ENCODE measurements at places on chromosomes 2 and 18.
A peak's percentile ranks its signal among the peaks of the same experiment; 100 is the strongest.

DNA sequence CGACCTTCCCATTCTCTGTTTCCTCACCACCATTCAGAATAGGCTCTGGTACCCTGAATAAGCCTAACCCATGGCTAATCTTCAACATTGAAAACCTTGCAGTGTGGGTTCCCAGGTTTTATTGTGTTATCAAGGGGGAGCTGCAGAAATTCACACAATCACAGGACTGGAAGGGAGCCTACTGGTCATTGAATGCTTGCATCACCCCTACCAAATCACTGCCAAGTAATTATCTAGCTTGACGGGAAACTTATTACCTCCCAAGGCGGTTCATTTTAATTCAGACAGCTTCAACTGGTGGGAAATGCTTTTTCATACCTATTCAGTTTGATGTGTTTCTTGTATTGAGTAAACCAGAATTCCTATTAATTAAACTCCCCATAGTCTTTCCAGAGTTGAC is 33.6 kb upstream of the EFEMP1 start:
- DNase-seq = no peak

DNA sequence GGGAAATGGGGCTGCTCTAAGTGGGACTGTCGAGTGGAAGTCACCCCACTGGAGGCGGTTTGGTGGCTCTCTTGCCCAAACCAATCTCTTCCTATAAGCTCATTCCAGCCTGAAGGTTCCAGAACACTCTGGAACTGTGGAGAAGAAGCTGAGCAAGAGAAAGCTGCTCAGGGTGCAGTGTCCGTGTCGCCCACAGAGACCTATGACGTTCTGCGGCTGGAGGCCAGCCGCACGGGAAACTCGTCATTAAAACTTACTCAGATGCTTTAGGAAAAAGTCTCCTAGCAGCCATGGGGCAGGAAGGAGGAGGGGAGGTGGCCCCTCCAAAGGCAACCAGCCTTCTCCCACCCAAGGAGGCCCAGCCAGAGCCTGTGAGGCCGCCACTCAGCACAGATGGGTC is 41.7 kb downstream of the ADCY3 start:
- DNase-seq = no peak

- DNase-seq = no peak
These were observed 162.8 kb downstream of the VAPA start for GRCh38 chr18:10076502-10077030.

DNA sequence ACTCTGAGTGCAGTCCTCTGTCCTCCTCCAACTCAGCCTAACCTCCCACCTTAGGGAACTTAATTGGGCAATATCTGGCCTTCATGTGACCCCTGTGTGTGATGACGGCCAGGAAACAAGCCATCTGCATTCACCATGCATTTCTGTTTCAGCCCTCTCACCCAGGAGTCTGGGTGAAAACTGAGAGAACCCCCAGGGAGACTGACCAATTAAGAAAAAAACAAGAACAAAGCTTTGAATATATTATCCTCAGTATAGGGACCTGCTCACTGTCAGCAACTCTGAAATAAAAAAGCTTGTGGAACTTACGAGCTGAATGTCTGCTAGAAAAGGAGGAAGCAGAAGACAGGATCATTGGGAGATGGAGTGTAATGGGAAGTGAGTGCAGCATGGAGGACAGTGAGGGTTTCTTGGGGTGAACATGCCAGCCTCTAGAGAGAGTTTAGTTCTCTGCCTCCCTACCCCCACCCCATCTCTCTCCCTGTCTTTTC is 9.5 kb downstream of the MAPRE2 start:
- DNase-seq = no peak

- DNase-seq = no peak
These were observed 67.5 kb upstream of the APCDD1 start for GRCh38 chr18:10386956-10387355.

GRCh38 chr18:36217348-36217747 is 30.1 kb downstream of the MOCOS start:
- no peak for DNase-seq

DNA sequence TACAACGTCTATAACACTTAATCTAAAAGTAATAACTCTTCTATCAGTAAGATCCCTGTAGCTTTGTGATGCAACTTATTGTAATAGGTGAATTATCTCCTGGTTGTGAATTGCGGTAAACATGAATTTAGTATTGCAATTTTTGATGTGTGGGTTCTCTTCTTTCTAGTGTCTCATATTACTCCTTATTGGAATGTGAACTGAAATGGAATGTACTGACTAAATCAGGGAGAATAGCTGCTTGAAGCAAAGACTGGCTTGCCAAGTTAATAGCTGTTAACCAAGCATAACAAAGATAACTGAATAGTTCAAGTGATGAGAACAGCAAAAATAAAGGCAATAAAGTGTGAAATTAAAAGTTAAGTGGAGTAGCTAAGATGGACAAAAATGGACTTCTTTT is 60.5 kb upstream of the TFPI start:
- no peak for DNase-seq

- no peak for DNase-seq
These were observed 44.0 kb downstream of the ITGB6 start for GRCh38 chr2:160156100-160156499.

DNA sequence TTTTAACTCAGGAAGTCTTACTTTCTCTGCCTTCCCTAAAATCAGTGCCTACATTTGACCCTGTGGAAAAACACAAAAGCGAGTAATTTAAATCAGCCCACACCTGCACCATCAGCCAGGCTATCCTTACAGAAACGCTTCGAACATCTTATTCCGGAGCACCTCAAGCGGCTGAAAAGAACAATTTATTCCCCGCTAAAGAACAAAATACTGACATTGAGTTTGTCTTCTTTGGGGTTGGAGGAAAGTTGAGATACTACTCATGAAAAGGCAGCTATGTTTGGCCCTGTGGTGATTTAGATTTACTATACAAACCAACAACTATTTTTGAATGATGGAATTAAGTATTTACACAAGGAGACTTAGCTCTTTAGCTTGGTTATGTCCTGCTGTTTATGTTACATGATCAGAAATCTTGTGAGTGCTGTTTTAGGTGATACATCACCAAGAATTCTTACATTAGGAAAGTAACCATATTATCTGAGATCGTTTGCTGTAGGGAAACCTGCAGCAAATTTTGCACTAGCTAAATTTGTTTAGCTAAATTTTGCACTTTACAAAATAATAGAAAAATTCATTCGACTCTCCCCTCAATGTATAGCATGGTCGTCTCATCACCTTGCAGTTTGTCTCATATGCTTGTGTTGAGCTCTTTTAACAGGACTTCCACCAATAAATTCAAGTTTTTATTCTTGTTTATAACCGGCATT is 158.8 kb upstream of the SIX2 start:
- no peak for DNase-seq

GRCh38 chr18:44937960-44938719 is 257.5 kb downstream of the SETBP1 start:
- DNase-seq = peak; percentile 14

- no peak for DNase-seq
These were observed 27.0 kb downstream of the KLF7 start for GRCh38 chr2:207138627-207139297.

DNA sequence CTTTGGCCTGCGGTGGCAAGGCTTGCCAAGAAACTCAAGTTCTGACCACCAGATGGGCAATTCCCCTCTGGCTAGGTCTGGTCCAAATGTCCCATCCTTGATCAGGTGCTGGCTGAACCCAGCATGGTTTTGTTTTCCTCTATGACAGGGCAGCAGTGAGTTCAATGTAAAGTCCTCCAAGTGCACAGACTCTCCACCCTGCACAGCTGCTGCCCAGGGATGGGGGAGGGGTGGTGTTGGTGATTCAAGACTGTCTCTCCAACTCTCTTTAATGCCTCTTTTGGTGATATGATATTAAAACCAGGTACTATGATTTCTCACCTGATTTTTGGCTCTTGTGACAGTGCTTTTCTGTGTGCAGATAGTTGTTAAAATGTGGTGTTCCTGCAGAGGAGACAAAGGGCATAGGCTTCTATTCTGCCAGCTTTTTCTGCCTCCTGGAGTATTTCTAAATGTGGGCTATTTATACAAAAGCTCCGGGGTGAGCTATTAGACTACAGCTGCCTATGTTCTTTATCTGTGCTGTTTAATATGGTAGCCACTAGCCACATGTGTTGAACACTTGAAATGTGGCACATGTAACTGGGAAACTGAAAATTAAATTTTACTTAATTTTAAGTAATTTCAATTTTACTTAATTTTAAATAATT is 64.0 kb upstream of the STK39 start:
- DNase-seq = no peak

- no peak for DNase-seq
These were observed 43.1 kb upstream of the RTN4 start for GRCh38 chr2:55093381-55093780.

- DNase-seq = peak; percentile 79
These were observed 29.9 kb upstream of the ALKAL2 start for GRCh38 chr2:317501-318424.

DNA sequence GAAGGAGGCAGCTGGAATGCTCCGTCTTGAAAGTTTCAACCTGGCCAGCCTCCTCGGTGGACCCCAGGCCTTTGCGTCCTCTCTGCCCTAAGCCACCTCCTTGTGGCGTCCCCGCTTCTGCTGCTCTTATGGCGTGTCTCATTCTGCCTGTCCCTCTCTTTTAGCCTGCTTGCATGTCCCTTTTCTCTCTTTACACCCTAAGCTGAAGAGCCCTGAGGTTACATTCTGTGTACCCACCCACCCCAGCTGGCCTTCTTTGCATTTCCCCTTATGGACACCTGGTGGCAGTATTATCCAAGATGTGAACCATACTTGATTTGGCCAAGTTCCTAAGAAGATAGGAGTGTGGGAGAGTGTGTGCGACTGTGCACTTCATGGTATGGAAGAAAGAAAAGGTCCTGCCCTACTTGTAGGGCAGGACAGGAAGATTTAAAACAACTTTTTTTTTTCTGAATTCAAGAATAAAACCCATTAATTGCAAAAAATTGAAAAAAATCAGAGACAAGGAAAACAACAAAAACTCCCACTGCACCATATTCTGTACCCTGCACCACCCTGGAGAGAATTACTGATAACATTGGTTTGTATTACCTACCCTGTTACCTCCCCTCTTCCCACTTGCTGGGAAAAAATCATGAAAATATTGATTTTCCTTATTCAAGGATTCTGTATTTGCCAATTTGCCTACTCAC is 77.4 kb downstream of the DYSF start:
- DNase-seq = peak; percentile 65

DNA sequence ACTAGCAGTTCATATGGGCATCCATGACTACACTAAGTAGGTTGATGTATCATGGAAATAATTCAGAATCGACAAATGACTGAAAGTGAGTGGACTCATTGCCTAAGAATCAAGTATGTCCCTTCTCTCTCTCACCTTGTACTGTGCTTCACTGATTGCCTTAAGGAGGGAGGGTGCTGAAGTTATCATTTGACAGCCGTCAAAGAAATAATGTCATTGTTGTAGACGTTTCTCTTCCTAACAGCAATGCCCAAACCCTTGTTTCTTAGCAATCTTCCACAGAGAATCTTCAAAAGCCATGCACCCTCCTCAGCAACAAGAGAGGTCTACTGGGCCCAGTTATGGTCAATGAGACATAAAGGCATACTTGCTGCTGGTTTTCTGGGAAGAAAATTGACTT is 785.0 kb downstream of the SUCLG1 start:
- DNase-seq = no peak

DNA sequence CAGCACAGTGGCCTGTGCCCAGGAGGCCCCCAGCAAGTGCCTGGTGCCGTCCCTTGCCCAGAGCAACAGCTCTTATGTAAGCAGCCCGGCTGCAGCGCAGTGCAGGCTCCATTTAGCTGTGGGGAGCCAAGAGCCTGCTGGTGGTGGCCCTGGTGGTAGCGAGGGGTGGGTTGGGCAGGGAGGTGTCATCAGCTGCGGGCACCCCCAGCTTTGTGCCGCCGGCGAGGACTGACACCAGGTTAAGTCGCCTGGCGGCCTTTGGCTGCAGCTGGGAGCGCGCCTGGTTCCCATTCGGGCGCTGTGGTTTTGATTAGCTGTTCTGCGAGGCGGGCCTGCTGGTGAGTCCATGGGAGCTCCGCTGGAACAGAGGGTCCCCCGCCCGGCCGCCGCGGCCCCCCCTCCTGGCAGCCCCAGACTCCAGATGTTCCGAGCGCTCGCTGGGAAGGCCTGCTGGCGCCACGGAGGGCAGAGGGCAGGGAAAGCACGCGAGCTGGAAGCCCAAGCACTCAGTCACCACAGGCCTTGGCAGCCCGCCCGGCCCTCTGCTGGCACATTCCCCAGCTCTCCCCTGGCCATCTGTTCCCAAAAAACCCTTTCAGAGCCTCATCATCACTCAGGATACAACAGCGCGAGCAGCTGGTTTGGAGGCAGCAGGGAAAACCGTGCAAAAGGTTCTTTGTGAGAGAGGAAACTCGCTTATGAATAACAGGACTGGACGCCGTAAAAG is 18.4 kb downstream of the ATOH8 start:
- DNase-seq = peak; percentile 50

DNA sequence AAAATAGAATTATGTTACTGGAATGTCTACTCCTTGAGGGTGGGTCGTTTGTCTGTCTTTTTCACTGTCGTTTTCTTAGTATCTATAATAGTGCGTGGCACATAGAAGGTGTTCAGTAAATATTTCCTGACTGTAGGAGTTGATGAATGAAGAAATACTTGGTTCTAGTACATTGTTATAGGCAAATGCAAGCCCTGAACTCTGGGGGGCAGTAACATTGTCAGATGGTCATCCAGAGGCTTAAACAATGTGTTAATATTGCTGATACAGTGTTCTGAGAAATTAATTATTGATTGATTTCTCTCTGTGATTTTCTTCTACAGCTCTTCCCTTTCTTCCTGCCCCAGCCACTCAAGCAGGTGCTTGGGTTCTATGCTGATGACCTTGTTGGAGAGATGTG is 24.4 kb upstream of the THOC1 start:
- no peak for DNase-seq

GRCh38 chr2:105134081-105134480 is 96.2 kb downstream of the MRPS9 start:
- no peak for DNase-seq

GRCh38 chr2:187686416-187687024 is 132.3 kb upstream of the TFPI start:
- DNase-seq = no peak

DNA sequence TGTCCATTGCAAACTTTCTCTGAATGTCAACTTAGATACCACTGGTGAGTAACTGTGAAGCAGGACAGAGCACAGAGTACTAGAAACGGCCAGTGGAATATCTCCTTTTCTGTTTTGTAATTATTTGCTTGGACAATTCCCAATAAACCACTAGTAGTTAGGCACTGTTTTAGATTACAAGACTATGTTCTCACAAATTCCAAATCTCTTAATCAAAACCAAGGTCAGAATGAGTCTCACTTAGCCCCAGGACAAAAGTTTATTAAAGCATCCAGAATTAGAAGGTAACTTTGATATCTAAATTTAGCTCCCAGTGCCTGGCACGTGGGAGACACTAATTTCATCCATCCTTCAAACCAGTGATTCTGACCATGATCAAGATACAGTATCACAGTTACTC is 89.0 kb downstream of the ZNF521 start:
- no peak for DNase-seq

All from ELF-1 (cell line).